ENCODE measurements at places on chromosomes 12 and 14.

DNA sequence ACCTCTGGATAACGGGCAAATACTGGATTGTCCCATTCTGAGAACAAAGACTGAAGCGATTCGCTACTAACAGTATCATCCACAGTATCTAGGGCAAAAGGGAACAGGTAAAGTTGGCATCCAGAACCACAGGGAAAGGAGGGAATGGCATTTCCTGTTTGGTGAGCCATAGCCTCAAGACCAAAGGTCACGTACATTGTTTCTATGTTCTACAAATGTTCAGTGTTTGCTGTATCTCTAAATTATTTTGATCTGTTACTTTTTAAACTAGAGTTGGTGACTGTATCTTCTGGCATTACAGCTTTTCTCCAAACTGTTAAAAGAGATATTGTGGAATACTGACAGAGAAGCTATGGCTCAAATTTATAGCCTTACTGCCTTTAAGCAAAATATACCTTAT, 9.7 kb downstream of the MLH3 start:
- no peak for DNase-seq

DNA sequence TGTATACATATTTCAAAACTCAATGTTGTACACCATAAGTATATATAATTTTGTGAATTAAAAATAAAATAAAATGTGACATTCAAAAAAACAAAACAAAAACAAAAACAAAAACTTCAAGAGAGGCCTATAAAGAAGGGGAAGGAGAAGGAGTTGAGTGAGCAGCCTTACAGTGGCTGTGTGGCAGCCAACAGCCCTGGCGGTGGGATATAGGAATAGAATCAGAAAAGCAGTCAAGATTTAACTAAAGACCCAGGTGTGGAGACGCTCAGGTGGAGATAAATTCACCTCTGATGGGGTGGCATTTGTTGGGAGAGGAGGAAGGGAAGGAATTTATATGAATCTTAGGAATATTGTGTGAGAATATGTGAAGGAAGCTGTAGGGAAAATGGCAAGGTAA, 41.8 kb upstream of the E2F7 start:
- DNase-seq = no peak

DNA sequence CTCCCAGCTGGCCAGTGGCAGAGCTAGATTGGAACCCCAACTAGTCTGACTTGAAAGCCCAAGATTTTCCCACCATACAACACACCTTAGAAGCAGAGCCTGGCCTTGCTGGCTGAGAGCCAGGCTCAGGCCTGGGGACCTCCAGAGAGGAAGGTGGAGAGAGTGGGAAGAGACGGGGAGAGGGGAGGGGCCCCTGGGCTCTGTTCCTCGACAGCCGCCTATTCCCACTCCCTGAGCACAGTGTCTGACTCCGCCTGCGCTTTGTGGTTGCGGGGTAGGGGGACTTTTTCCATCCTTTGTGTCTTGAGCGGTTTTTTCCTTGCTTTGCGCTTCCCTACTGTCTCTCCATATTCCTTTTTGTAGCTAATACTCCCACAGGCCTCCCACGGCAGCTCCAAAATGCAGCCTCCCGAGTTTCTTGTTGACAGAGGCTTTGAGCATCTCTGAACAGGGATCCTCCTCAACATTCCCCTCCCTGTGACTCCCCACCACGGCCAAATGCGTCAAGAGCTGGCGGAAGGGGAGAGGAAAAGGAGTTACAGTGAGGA, 4.0 kb upstream of the KCNH3 start:
- DNase-seq = no peak

DNA sequence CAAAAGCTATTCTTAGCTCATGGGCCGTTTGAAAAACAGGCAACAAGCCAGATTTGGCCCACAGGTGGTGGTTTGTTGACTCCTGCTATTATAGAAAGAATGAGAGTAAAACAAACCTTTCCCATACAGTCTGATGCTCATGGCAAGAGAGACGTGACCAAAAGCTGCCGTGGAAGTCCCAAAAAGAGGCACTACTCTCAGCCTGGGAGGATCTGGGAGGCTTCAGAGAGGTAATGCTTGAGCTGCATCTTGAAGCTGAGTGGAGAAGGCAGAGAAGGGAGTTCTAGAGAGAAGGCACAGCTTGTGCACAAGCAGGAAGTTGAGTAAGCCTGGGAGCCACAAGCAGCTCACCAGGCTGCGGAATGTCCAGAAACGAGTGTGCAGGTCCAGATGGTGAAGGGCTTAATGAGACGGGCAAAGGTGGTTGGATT, 9.6 kb downstream of the PLXNC1 start:
- DNase-seq = peak; percentile 37

DNA sequence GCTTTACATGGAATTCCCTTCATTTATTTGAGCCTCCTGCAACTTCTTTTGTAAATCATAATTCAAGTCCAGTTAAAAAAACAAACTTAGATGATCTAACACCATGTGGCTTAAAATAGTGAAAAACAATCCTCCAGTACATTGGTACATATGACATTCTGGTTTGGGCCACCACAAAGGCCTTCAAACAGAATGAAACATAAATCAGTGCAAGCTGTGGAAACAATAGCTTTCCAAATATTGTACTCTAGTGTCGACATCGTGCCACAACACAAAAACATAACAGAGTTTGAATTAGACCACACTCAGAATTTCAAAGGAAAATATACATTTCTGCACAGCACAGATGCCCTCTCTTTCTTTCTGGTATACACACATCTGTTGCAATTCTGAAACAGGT, 751.3 kb downstream of the SLC6A15 start:
- no peak for DNase-seq

DNA sequence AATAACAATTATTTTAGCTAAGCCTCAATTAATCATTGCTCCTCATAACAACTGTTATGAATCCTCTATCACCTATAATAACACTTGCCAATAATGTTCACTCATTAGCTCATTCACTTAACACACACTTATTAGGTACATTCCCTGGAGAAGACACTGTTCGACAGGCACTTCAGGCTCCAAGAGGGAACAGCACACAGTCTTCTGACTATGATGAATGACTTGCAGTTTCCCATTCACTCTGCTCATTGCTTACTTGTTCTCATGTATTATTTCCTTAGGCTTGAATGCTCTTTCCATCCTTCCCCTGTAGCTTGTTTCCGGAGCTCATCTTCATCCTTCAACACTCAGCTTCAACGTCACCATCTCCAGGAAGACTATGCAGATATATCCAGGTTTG, 437.3 kb downstream of the TMEM132D start:
- DNase-seq = no peak

- DNase-seq = peak; percentile 8
These were observed 967.8 kb downstream of the TMEM121 start for GRCh38 chr14:106493962-106494823.

DNA sequence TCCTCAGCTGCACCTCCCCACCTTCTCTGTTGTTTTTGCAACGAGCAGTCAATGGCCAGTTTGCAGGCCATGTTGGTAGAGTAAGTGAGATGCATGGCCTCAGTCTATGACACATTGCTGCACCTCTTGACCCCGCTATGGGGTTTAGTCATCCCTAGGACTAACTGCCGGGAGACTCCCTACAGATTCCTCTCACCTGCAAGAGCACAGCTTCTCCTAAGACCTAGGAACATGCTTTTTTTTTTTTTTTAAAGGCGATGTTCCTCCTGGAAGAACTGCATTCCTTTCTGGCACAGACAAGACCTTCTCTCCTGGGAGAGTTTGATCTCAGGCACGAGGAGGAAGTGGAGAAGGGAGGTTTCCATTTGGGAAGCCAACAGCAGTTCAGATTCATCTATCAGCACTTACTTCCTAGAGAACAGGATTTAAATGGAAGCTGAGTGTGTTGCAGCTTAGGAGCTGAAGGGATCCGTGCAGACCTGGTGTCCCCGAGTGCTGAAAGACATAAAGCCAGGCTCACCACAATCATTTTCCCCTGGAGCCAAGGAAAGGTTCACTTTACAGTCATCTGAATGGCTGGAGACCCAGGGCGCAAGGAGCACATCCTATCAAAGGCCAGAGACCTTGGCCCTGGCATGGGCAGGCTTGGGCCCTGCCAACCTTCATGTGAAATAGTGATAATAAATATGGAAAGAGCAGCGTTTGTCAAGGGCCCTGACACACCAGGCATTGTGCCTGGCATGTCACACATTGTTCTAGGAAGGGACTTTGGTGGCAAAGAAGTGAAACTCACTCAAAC, 104.1 kb downstream of the LGMN start:
- no peak for DNase-seq

DNA sequence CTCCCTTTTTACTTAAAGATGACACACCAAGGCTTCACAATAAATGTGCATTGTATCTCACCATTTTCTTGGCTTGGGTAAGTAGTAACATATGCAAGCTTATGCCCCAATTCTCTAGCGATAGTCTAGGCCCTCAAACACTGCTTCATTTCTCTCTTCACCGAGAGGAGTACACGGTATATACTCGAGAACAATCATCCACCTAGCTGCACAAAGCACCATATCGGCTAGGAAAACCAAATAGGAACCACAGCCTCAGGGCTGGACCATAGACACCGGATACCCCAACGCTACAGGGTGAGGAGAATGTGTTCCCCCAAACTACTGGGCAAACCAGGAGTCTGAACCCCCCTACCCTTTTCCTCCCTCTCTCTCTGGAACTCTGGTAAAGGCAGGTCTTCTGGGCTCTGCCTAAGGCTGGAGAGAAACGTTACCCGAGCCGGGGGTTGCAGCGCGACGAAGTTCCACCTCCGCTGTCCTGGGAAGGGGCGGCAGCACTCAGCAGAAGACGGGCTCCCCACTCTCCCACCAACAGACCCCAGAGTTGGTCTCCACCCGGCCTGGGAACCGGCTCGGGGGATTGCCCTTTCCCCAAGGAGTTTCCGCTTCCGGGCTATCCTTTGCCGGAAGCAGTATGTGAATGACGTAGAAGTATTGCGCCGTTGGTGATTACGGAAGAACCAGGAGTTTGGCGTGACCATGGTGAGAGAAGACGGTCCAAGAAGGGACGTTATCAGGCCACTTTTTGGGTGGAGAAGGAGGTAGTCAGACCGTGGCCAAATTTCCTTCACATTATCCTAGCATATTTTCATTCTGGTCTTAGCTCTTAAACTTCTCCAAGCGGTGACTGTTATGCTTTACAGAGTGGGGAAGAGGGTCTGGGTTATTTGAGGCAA, at the start of the genes AREL1 and FCF1:
AREL1 (minus strand) TSS at position 582 of the 896 bp plus-strand sequence. CDS start 27,465 bp downstream, outside the sequence.
FCF1 (plus strand) TSS at position 646 of the 896 bp plus-strand sequence; CDS start at position 700, 54 bp downstream.
- peak; percentile 89 for DNase-seq

- peak; percentile 92 for DNase-seq
These were observed 190.8 kb upstream of the PRMT8 start for GRCh38 chr12:3299929-3300832.

- no peak for DNase-seq
These were observed 9.0 kb downstream of the MVK start for GRCh38 chr12:109582636-109583035.

DNA sequence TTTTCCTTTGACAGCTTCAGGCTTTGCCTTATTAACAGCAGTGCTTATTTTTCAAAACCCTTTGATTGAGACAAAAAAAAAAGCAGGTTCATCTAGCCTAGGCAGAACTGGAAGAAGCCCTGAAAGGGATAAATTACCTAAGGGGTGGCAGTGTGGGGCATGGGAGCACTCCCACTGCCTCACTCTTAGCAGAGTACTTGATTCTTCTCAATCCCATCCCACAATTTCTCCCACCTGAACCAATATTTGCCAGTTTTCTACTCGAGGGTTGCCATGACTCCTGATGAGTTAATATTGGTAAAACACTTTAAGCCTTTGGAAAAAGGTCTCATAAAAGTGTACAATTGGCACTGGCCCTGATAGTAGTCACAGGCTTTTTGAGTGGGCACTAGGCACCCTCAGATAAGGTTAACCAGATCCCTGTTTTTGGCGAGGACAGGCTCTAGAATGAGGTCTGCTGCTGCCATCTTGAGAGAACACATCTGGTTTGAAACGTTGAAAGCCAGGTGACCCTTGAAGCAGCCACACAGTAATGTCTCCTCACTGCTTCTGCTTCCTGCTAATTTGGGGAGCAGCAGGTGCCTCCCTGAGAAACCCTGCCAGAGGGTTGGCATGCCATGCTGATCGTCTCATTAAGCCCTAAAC, 320.0 kb downstream of the RAD51B start:
- no peak for DNase-seq

GRCh38 chr14:88588081-88588480, 25.2 kb downstream of the ZC3H14 start:
- no peak for DNase-seq

- DNase-seq = peak; percentile 60
These were observed 4.1 kb upstream of the SLC7A7 start for GRCh38 chr14:22819151-22819988.

DNA sequence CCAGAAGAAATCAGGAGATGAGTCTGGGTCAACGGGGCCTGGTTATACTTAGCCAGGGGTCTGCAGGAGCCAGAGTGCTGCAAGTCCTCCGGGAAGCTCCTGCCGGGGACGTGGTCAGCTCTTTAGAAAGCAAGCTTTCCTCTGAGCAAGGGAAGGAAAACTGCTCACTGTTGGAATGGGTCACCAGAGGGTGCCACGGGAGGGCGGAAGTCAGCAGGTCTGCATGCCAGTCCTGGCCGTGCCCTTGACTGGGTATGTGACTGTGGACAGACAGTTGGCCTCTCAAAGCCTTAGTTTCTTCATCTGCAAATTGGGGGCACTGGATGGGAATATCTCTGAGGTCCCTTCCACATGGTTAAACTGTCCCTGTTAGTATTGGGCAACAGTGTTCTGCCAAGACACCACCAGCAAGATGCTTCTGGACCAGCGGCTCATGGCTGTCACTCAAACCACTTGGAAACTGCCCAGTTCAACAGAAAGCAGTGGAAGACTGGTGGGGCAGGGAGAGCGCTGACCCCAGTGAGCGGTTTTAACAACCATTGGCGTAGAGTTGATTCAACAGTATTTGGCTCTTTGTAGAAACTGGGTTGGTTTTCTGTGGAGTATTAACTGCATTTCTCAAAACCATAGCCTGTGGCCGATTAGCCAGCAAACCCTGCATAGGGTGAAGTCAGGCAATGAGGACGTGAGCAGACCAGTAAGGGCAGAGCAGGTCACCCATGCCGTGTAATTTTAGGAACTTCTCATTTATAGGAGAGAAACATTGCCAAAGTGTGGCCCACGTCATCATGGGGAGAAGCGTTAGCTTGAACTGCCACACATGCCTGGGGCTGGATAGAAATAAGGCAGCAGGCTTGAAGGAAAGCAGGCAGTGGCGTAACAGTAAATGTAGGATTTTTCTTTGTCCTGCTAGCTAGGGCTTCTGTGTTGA, 163.9 kb upstream of the PRMT8 start:
- no peak for DNase-seq

GRCh38 chr14:99764222-99764706, 28.9 kb upstream of the EML1 start:
- DNase-seq = no peak

- no peak for DNase-seq
These were observed 33.9 kb downstream of the SERPINA3 start for GRCh38 chr14:94646066-94646465.

DNA sequence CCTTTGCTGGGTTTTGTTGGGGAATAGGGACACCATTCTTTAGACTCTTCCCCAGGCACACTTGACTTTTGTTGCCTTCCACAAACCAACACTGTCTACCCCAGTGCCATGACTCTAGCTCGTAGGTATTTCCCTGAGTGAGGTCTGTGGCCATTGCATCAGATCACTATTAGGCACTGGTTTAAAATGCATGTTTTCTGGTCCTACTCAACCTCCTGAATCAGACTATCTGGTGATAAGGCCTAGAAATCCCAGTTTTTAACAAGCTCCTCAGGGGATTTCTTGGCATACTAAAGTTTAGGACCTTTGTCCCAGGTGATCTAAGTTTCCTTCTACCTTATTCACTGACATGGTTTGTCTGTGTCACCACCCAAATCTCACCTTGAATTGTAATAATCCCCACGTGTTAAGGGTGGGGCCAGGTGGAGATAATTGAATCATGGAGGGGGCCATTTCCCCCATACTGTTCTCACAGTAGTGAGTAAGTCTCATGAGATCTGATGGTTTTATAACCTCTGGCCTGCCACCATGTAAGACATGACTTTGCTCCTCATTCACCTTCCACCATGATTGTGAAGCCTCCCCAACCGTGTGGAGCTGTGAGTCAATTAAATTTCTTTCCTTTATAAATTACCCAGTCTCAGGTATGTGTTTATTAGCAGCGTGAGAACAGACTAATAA, 87.8 kb upstream of the PSMC1 start:
- no peak for DNase-seq

All from Ammon's horn (tissue), 1 donor.